ENCODE measurements at places on chromosomes 6 and 20.

DNA sequence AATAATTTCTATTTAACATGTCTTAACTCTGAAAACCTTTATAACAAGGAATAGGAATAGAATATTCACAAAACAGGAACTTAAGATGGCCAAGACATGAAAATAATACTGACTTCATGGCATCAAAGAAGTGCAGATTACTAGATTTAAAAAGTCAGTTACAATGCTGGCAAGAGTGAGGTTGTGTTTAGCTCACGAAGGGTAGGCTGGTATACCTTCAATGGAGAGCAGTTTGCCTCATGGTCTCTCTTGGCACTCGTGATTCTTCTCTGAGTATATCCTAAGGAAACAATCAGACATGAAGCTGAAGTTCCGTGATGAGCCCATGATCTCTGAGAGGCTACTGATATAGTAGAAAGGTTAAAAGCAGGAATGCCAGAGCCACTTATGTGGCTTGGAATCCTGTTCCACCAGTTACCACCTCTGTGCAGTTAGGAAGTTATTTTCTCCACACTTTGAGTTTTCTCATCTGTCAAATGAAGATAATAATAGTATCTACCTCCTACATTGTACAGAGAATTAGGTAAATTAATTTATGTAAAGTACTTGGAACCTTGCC, 7.2 kb downstream of the NCOA7 start:
- peak; percentile 38 for DNase-seq

DNA sequence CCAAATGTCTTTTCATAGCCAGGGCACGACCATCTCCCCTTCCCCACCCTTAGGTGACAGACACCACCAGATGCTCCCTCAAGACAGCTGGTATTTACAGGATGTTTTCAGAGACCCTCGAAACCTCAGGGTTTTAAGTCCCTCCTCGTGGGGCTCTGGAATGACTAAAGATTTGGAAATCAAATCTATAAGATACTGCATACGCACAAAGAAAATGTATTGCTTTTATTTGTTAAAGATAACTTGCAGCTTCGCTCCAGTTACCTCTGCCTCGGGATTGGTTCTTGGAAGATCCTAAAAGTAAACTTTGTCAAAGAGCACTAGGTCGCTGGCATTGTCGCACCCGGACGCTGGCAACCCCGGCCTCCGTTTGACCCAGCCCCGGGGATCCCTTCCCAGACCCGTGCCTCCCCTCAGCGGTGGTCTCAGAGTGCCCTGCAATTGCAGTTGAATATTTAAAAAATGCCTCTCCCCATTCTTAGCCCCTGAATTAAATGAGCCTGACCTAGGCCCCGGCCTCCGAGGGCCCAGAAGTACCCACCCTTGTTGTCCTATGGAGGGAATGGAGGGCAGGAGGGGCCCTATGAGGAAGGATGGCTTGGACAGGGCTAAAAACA, 7.1 kb downstream of the PAX1 start:
- DNase-seq: no peak

GRCh38 chr20:32517914-32518592, 67.1 kb downstream of the NOL4L start:
- DNase-seq: no peak

GRCh38 chr20:531608-532007, 12.0 kb downstream of the CSNK2A1 start:
- DNase-seq: no peak

- no peak for DNase-seq
Observed at GRCh38 chr6:30194797-30195690, 18.2 kb downstream of the TRIM26 start.

DNA sequence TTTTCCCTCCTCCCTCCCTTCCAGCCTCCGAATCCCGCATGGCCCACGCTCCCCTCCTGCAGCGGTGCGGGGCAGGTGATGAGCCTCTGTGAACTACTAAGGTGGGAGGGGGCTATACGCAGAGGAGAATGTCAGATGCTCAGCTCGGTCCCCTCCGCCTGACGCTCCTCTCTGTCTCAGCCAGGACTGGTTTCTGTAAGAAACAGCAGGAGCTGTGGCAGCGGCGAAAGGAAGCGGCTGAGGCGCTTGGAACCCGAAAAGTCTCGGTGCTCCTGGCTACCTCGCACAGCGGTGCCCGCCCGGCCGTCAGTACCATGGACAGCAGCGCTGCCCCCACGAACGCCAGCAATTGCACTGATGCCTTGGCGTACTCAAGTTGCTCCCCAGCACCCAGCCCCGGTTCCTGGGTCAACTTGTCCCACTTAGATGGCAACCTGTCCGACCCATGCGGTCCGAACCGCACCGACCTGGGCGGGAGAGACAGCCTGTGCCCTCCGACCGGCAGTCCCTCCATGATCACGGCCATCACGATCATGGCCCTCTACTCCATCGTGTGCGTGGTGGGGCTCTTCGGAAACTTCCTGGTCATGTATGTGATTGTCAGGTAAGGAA, at the start of gene OPRM1:
Gene OPRM1 (plus strand): TSS at position 10 of the 612 bp plus-strand sequence. CDS start 305 bp downstream, at position 315.
- peak; percentile 23 for DNase-seq

DNA sequence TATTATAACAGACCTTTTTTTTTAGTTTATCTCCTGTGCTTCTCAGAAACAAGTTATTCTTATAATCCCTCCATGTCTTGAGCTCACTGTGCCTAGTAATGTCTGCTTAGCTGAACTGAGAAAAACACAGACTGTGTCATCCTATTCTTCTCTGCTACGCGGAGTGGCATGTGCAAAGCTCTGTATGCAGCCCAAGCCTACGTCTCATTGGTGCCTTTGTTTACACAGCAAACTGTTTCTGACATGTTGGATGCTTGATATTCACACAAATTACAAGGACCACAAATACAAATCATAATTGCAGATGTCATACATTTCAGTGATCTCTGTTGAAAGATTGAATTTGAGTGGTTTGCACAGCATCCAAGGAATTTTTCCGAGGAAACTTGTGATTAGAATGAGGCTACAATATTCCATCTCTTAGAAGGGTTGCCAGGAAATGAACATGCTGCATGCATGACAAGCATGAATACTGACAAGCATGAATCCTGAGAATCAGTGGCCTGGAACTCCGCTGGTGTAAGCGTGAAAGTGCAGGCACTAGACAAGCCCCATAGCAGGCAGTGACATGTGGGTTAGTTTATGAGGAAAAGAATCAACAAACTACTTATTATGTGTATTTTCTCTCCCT, 128.4 kb upstream of the SGK1 start:
- DNase-seq: peak; percentile 67

- no peak for DNase-seq
Observed at GRCh38 chr6:156398371-156398770, 378.8 kb upstream of the ARID1B start.

DNA sequence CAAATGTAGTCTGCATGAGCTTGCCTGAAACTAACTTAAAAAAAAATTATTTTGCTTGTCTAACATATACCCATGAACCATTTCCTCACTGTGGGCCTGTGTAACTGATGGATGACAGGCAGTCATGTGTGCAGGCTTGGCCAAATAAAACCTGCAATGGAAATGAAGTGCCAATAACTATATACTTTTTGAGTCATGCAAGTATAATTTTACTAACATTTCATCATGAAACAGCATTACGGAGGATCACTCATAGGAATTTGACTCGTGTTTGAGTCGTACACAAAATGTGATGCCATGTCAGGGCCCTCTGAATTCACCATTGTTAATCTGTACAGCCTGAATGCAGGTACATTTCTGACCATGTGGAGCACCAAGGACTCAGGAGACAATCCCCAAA, 46.6 kb downstream of the HDDC2 start:
- peak; percentile 72 for DNase-seq

Measured in bronchial epithelial cell (primary cell).